ENCODE measurements at places on chromosomes 4 and X.

GRCh38 chr4:8046925-8047541, 107.4 kb upstream of the AFAP1 start:
- no peak for DNase-seq

- DNase-seq = no peak
Measured at GRCh38 chr4:174561560-174561959, 39.3 kb upstream of the HPGD start.

DNA sequence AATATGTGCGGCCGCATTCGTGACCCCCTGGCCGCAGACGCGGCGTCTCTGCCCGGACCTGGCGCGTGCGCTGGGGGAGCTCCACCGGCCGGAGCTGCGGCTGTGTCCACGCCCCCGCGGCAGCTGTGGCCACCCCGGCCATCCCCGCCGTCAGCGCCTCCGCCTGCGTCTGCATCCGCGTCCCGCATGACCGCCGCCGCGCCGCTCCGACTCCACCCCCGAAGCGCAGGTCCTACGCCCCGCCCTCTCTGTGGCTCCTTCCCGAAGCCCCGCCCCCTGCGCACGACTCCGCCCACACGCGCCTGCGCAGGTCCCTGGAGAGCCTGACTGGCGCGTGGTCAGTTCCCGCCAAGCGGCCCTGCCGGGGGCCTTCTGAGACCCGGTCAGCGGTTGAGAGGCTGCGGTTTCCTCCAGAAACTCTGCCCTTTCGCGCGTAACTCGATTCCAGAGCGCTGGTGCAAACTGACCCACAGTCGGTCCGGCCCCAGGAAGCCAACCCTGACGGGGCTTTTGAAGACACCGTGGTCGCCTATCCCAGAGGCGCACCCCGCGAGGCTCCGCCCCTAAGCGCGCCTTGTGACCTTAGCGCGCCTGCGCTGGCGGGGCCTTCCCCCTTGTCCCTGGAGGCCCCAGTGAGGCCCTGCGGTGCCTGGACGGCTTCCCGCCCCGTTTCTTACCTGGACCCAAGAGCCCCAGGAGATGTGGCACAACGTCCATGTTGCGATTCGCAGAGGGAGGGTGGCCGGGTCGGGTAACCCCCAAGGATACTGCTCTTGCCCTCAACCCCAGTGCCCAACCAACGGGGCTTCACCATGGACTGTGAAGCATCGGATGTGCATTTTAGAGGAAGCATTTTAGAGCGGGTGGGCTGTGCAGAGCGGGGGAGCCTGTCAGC, at the start of gene LAGE3:
Gene LAGE3, minus strand, starts transcription at position 554 of the 895 bp plus-strand sequence. Its CDS starts 366 bp downstream, at position 188.
- peak; percentile 87 for DNase-seq

GRCh38 chr4:4627111-4627510, 85.3 kb upstream of the STX18 start:
- DNase-seq = no peak

DNA sequence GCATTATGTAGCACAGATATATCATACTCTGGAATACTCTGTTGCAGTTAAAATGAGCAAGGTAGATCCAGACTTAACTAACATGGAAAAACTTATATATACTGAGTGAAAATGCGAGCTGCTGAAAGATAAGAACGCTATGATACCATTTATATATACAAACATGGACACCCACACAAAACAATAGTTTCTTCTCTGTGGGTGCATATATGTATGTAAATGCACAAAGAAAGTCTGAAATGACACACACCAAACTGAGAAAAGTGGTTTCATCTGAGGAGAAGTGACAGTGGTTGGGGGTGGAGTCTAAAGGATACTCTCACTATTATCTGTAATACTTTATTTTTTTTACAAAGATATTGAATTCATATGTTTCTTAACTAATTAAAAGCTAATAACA, 12.2 kb upstream of the FGF2 start:
- no peak for DNase-seq

Data from MM.1S (cell line).